Adrenal gland (tissue), 19 donors: ENCODE measurements at places on chromosomes 2 and 18. TPM values are rescaled to one million over a fixed set of nuclear protein-coding genes. Genes with fewer than 3 reads are reported as not detected.

The TEKT4 gene
- not detected for total RNA-seq

The M1AP gene
- 0.97 TPM for total RNA-seq

The GCA gene
- 20.0 TPM for total RNA-seq

The TMEM131 gene
- 34.5 TPM for total RNA-seq

The SCG2 gene
- 2.8 TPM for total RNA-seq

The REEP1 gene
- 4.0 TPM for total RNA-seq

The COL3A1 gene
- 192 TPM for total RNA-seq

The EFHD1 gene
- 5.0 TPM for total RNA-seq
